ENCODE measurements at places on chromosomes 6 and 20.
A peak's percentile ranks its signal among the peaks of the same experiment; 100 is the strongest.

- no peak for DNase-seq
Observed at GRCh38 chr6:8315154-8315553, 120.2 kb downstream of the SLC35B3 start.

- DNase-seq, result no peak
Observed at GRCh38 chr20:11083841-11084240, 410.0 kb upstream of the JAG1 start.

DNA sequence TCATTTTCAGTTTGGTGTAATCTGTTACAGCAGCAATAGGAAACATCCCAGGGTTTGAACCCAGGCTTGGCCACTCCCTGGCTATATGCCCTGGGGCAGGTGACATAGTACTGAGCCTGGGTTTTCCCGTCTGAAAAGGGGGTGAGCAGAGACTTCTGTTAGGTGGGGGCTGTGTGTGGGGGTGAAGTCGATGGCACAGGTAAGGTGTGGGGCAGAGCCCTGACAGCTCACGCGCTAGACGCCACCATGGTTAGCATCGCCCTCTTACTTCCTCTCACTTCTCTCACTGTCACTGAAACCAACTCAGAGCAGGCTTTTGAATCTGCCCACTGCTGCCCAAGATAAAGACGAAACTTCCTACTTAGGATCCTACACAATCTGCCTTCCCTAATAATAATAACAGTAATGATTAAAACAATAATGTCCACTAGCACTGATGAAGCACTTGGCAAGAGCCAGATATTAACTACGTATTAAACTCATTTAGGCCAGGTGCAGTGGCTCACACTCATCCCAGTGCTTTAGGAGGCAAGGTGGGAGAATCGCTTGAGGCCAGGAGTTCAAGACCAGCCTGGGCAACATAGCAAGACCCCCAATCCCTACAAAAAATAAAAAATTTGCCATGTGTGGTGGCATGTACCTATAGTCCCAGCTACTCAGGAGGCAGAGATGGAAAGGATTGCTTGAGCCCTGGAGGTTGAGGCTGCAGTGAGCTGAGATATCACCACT, 117.9 kb upstream of the PTPN1 start:
- no peak for DNase-seq

DNA sequence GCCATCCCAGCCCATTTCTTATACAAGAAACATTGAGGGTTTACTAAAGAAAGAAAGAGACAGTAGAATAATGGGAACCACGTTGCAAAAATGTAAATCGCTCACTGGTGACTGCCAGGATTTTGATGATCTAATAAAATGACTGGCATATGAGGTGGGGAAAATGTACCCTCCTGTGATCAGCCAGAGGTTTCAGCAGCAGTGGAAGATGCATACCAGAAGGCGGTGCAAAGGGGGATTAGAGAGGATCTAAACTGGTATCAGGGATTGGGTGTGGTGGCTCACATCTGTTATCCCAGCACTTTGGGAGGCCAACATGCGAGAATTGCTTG, 60.8 kb upstream of the DDR1 start:
- no peak for DNase-seq

DNA sequence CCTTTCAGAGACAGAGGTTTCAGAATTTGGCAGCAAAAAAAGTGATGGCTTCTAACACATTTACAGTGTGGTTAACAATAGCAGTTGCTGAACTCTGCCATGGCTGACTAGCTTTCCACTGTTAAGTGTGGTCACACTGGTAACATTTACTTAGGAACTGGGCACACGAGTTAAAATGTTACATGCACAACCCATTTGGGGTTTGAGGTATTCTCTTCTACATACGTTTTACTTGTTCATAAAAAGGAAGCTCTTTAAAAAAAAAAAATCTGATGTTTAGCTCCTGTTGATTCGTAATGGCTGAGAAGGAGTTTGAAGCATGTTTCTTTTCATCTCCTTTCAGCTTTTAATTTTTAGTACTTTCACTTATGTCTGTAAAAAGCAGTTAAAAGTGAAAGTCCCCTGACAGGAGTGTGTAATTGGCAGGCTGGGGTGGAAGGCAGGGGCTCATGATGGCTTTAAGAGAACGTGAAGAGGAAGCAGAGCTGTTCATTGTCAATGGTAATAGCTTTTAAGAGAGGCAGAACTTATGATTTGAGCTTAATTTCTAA, 245.9 kb downstream of the FARS2 start:
- no peak for DNase-seq

GRCh38 chr6:23316131-23316530, 746.8 kb downstream of the HDGFL1 start:
- DNase-seq, result no peak

DNA sequence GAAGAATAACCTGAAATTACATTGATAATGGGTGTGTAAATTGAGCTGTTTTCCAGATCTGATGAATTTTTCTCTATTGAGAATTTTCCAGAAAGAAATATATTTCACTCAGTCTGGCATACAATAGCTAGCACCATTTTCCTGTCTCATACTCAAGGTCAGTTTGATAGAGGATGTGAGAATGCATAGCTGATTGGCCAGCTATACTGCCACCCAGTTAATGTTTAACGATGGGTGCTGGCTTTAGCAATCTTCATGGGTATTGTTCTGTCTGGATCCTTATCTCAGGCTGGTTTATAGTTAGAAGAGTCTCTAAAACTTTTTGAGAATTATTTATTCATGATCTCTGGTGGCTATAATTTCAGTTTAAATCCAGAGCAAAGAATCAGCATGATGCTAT, 147.4 kb downstream of the HDGFL1 start:
- DNase-seq, result no peak

- DNase-seq, result no peak
Observed at GRCh38 chr6:34940030-34940434, 51.0 kb downstream of the ANKS1A start.

DNA sequence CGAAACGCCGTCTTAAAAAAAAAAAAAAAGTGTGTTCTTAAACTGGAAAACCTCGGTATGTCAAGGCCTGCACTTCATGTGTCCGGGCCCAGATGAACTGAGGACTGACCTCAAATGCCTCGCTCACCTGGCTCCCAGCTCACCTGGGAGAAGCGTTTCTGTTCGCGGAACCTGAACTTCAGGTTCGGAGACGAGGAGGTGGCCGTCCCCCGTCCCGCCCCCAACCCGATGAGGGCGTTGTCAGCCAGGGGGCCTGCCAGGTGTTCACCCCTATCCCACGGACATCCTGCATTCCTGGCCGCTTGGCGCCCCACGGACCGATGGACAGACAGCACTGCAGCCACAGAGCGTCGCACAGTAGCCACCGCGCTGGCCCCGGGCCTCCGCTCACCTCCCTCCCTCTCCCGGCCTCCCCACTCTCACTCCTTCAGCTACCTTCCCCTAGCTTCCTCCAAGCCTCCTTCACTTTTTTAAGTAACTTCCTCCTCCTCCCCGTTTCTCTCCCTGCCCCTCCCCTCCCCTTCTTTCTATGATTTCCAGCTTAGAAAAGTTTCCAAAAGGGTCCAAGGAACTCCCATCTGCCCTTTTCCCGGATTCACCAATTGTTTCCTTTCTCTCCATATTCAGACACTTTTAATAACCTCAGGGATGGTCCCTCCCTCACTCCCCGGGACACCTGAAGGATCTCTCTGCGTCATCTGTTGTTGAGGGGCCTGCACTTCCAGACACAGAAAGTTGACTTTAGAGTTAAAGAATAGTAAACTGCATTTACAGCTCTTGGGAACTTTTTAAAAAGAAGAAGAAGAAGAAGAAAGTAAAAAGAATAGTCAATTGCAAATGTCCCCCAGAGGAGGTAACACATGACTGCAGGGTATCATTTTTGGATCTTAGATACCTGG, 22.7 kb upstream of the MCM3 start:
- DNase-seq, result no peak

DNA sequence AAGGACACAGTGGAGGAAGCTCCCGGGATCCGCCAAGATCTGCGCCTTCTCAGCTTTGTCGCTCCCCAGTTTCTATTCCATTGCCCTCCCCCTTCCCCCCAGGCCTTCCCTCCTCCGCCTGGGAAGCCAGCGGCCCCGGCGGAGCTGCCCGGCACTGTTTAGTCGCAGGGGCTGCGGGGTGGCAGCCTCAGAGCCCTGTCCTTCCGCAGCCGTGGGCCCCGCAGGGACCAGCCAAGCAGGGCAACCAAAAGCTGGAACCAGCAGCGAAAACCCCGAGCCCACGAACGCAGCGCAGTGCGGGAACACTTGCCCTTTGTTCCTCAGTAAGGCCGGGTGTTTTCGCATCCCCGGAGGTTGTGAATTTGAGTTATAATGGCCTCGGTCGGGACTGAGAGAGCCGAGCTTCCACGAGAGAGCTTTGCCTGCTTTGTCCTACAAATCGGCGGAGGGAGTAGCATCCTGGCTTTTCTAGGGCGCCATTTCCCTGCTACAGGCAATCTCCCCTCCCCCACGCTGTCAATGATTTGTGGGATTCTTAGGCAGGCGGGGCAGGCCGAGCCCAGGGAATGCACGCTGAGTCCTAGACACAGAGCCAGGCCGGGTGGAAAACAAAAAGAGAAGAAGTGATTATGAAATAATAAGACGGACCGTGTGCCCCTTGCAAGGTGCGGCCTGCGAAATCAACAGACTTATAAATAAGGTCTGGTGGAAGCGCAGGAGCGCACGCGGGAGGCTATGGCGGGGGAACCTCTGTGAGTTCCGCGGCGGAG, 4.0 kb upstream of the TUBB2B start:
- peak; percentile 80 for DNase-seq

GRCh38 chr6:166366921-166367320, 15.8 kb downstream of the MPC1 start:
- DNase-seq, result no peak

DNA sequence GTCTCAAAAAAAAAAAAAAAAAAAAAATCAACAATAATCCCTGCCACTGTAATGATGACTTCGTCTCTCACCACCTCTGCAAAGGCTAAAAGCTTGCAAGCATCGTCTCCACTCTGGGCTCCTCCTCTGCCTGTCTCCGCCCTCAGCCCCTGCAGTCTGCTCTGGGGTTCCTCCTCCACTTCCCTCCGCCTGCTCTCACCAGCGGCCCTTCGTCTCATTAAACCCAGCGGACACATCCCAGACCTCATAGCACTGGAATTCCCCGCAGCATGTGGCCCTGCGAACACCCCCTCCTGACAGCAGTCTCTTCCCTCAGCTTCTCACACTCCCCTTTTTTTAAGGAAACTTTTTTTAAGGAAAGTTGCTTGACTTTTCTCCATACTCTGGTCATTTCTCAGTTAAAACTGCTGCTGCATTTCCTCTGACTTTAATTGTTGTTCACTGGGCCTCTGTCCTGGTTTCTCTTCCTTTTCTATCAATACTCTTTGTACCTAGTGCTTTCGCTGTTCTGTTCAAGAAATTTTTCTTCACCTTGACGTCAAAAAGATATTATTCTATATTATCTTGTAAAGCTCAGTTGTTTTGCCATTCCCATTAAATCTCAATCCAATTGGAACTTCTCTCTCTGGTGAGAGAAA, 70.9 kb upstream of the PLEKHG1 start:
- DNase-seq, result peak; percentile 40

DNA sequence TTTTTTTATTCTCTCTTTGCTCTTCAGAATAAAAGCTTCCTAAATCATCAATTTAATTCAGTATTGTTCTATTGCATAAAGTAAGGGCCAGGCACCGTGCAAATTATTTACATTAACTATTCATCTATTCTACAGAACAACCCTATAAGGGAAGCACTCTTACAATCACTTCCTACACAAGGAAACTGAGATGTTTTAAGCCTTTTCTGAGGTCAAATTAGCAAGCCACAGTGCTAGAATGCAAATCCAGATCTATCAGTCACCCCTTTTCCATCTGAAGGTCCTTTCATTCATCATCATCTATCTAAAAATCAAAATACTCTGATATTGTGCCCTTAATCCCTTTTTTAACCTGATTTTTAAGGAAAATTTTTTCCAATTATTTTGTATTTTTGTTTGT, 31.2 kb downstream of the FRK start:
- no peak for DNase-seq

GRCh38 chr6:130981409-130981808, 81.6 kb downstream of the EPB41L2 start:
- peak; percentile 25 for DNase-seq

GRCh38 chr6:79373880-79374279, 139.4 kb upstream of the HMGN3 start:
- DNase-seq, result no peak

- DNase-seq, result no peak
Observed at GRCh38 chr6:47733879-47734558, 35.6 kb downstream of the ADGRF4 start.

DNA sequence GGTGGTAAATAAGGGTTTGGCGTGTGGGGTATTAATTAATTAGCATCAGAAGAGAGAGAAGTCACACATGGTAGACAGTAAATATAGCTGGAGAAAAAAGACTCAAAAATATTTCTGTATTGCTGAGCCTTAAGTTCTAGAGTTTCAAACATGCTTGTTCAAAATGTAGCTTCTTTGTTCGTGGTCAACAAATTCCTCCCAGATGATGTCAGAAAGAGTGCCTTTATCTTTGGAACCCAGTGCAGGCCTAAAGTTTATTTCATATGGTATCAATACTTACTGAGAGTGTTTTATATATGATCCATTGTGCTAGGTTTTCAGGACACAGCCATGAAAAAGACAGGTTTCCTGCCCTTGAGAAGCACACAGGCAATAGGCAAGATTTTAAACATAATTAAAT, 18.3 kb downstream of the MARCKS start:
- peak; percentile 71 for DNase-seq

DNA sequence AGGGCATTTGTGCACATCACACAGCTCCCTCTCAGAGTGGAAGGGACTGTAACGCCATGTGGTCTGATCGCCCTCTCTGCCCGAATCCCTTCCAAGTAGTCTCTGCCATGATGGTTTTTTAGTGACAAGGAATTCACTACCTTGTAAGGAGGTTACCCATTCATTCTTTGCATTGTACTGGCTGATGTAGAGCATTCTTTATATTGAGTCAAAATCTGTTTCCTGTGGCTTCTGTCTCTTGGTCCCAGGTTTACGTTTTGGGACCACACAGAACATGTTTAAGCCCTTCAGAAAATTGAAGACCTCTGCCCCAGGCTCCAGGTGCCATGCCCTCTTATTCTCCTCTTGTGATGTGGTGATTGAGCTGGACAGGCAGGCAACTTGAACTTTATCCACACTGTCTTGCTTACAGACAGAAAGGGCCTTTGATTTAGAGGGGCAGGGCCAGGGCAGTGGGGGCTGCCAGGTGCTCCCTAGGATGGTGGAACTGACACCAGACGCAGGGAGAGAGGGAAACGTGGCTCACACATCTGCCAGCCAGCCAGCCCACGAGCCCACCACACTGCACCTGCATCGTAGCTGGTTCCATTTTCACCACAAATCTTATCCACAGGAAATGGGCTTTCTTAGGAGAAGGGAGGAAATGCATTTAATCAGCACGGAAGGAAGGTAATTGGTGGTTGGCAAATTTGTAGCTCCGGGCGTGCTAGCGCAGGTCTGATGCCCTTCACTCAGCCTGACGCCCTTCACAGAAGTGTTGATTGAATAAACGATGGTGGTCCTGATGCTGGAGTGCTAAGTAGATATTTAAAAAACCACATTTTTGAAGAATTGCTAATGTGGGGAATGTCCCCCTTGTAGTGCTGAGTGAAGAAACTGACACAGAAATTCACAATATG, 78.2 kb downstream of the TCP11 start:
- DNase-seq, result no peak
